Non-pigmented ciliary epithelial cell (primary cell): ENCODE measurements at places on chromosomes 16 and 17.

DNA sequence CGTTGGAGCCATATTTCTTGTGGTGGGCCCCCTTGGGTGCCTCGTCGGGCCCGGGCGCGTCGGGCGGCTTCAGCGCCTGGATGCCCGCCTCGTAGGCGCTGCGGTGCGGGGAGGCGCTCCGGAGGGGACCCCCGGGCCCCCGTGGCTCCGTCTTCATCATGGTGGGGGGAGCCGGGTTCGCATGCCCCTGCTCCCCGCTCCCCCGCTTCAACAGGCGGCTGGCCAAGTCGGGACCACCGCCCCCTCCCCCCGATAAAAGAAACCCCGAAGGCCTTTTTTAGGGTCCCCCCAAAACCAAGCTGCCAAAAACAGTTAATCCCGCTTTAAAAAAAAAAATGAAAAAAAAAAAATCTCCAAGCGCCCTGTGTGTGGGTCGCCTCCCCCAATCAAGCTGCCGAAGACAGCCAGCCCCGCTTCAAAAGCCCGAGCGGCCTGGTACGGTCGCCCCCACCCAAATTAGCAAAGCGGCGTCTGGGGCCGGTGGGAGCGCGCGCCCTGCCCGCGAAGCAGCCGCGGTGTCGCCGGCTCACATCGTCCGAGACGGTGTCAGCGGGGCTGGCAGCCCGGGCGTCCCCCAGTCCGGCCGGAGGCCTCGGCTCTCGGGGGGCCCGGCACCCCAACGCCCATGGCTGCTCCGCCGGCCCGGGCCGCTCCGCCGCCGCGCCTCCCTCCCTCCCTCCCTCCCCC, at the start of gene PPP1R9B:
TSS of gene PPP1R9B (minus strand) at position 324 of the 687 bp plus-strand sequence. CDS start at position 160, 164 bp downstream.
- DNase-seq, result no peak

GRCh38 chr17:29749045-29749825, 126.5 kb upstream of the CORO6 start:
- no peak for DNase-seq

GRCh38 chr16:69049146-69049545, 56.3 kb upstream of the HAS3 start:
- no peak for DNase-seq

- DNase-seq, result no peak
Measured at GRCh38 chr16:63415014-63415413, 1378.8 kb upstream of the CDH8 start.

DNA sequence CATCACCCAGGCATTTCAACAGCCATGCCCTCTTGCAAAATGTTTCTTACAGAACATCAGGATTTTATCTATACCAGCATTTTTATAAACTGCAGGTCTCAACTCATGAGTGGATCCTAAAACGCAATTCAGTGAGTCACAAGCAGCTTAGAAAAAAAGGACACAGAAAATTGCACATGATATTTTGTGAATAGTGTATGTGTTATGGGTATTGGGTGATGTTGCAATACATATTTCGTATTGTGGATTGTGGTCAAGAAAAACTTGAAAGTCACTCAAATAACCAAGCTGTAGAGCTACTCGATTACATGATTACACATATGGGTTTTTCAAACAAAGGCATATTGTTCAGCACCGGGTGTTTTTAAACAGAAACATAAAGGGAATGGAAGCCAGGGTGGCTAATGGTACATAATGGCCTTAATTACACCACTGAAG, 1.4 kb downstream of the WIPI1 start:
- no peak for DNase-seq

- peak; percentile 91 for DNase-seq
Measured at GRCh38 chr16:31064882-31065461, 9.1 kb downstream of the ZNF668 start.
